HT1080 (cell line): ENCODE measurements at places on chromosomes 4 and X.

GRCh38 chr4:184818216-184818564, 7.6 kb downstream of the ACSL1 start:
- no peak for DNase-seq

- no peak for DNase-seq
Observed at GRCh38 chrX:43175434-43175833, 397.5 kb upstream of the PPP1R2C start.

- DNase-seq = no peak
Observed at GRCh38 chrX:21978346-21978745, 37.8 kb downstream of the SMS start.

- no peak for DNase-seq
Observed at GRCh38 chr4:1715002-1715758, 3.1 kb upstream of the SLBP start.

DNA sequence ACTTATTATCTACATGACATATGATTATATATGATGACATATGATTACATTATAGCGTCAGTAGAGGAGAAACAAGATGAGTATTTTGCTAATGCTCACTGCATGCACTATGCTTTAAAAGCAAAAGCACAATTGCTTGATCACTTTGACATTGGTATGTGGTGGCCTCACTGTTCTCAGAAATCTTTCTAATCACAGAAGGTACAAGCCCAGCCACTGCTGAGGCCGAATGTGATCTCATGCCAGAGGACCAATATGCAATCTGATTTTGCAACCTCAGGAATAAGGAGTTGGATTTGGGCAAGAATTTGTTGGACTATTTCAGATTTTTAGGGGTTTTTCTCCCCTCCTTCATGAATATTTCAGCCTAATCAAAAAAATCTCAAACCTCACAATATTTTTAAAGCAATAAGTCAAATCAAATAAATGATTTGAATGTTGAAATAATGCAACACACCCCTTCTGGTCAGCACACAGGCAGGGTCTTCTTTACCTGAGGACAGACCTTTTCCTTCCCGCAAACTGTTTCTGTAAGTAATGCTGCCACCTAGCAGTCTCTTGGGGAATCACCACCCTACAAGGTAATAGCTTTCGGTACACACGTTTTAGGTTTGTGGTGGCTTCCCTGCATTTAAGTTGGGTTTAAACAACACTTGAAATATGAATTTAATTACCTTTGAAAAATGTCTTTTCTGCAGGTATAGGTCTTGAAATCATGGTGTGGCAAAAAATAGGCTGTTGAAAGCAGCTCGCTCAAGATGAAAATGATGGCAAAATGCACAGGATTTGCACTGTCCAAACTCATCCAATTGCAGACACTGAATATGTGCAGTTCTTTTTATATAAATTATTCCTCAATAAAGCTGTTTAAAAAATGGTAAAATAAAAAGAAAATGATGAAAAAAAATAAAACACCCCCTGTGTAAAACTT, 4.8 kb upstream of the CXCL13 start:
- DNase-seq = peak; percentile 25

DNA sequence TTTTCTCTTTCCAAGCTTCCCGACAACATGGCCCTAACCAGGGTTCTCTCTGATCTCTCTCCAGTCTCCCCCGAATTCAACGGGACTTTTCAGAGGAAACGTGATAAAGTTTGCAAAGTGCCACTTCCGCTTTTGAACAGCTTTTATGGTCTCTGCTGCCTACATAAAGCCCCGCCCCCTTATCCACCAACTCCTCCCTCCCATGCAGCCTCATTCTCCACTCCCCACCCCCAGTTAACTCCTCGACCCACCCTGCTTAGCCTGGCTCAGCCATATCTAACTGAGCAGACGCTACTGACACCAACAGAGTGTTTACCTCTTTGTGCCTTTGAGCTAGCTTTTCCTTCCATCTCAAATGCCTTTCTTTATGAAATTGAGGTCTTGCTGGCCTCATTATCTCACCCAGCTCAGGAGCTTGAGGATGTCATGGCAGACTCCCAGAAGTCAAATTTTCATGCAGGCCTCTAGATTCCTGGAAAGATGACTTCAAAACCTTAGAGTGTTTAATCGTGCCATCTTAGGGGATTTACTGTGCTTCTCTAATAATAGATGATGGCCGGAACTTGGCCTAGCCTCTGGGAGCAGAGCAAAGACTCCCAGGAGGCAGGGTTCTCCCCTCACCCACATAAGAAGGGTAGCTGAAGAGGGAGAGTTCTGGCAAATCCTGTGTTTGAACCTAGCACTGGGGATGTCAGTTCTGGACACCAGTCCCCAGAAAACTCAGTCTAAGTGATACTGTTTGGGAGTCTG, 606.0 kb downstream of the BCOR start:
- no peak for DNase-seq
